ENCODE measurements at places on chromosomes 16 and 17.

- DNase-seq, result no peak
These were observed 47.6 kb upstream of the RBBP6 start for GRCh38 chr16:24491731-24492130.

- DNase-seq, result no peak
These were observed 59.0 kb upstream of the CACNG5 start for GRCh38 chr17:66775881-66776400.

DNA sequence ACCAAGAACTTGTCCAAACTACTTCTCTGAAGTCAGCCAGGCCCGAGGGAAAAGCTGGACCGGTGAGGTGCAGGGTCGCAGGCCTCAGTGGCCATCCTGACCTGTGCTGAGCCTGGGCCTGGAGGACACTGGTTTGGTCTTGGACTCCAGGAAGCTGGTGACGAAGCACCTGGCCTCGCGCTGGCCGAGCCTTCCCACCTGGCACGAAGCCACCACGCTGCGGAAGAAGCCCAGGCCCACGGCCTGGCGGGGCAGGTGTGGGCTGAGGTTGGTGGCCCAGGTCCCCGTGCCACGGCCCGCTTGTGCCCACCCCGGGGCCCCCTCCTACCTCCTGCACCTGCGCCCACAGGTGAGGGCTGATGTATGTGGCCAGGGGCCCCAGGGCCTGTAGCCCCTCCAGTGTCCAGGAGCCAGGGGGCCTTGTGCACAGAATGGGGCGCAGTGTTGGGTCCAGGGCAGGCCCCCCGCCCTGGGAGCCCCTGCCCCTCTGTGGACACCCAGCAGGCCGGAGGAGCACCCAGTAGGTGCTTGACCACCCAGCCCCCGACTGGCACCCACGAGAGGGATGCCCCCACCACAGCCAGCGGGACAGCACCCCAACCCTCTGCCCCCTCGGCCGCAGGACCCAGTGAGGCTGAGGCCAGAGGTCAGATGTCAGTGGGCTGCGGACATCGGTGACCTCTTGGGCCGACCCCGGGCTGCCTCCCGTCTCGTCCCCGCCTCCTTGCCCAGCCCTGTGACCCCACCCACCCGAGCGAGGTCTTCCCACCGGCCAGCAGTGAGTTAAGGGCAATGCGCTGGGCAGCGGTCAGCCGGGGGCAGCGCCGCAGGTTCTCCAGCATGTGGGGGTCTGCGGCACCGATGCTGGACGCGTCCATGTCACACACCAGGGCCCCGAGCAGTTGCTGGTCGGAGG, 13.8 kb downstream of the MSLN start:
- no peak for DNase-seq

GRCh38 chr16:69328854-69329316, 1.5 kb downstream of the PDF start:
- peak; percentile 40 for DNase-seq

- DNase-seq, result no peak
These were observed 14.9 kb upstream of the TBX21 start for GRCh38 chr17:47717979-47718621.

GRCh38 chr16:20291208-20292206, 35.8 kb downstream of the GP2 start:
- no peak for DNase-seq

DNA sequence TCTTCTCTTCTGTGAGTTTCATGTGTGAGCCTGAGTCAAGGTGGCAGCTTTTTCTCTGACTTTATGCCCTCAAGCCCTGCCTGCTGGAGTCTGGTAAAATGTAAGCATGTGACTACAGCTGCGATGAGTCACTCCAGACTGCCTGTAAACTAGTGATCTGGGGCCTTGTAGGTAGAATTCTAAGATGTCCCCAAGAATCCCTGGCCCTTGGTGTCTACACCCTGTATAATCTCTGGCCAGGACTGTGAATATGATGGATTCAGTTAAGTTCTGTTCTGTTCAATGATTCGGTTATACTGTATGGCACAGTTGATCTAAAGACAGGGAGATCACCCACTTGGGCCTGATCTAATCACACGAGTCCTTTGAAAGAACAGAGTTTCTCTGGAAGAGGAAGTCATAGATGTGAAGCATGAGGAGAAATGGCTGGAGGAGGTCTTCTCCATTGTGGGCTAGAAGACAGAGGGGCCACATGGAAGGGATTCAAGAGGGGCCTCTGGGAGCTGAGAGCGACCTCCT, 29.8 kb downstream of the PRSS54 start:
- DNase-seq, result no peak

DNA sequence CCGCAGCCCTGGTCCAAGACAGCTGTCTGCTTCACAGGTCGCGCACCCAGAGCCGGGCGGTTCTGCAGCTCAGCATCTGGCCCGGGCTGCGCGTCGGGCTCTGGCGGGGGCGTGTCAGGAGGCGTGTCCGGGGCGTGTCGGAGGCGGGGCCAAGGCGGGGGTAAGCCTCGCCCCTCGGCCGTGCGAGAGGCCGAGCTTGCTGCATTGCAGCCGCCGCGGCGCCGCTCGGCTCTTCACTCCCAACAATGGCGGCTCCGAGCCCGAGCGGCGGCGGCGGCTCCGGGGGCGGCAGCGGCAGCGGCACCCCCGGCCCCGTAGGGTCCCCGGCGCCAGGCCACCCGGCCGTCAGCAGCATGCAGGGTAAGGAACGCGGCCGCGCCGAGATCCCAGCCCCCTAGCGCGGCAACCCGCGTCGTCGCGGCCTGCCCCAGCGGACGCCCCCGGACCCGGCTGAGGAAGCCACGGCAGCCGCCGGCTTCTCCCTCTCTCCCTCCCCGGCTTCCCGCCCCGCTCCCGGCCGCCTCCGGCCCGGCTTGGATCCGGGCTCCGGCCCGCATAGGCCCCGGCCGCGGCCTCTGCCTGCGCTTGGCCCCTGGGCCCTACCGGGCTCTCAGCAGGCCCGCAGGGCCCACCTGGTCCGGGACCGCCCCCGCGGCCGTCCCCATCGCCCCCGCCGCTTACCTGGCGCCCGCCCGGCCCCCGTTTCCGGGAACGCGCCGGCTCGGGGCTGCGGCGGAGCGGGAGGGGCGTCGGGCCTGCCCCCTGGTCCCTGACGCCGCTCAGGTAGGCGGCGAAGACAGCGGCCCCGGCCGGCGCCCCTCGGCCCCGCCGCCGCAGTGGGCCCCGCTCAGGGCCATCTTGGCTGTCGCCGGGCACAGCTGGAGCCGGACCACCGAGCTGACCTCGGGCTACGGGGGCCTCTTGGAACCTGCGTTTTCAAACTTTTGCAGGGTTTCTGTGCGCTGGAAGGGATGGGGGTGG, at the start of gene MAP2K4:
Gene MAP2K4 (plus strand): TSS at position 236 of the 981 bp plus-strand sequence. CDS start 10 bp downstream, at position 246.
- peak; percentile 72 for DNase-seq

- DNase-seq, result no peak
These were observed 80.7 kb upstream of the CES5A start for GRCh38 chr16:55955845-55956244.

DNA sequence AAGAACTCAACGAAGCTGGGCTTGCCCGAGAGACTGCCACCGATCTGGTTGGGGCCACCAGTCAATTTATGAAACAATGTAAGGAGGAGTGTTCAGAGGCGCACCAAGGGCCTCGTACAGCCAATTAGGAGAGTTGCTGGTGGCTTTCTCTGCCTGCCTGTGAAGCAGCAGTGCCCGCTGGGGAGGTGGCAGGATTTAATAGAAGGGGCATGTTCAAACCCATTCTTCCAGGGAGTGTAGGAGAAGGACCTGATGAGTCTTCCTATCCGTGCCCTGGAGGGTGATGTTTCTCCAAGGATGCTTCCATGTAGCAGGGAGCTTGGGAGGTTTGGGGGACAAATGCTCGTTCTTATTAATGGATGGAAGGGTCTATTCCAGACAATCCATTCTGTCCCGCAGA, 178.4 kb downstream of the CCDC182 start:
- no peak for DNase-seq
